D341Med (cell line): ENCODE measurements at places on chromosomes 12 and 14.
A peak's percentile ranks its signal among the peaks of the same experiment; 100 is the strongest.

DNA sequence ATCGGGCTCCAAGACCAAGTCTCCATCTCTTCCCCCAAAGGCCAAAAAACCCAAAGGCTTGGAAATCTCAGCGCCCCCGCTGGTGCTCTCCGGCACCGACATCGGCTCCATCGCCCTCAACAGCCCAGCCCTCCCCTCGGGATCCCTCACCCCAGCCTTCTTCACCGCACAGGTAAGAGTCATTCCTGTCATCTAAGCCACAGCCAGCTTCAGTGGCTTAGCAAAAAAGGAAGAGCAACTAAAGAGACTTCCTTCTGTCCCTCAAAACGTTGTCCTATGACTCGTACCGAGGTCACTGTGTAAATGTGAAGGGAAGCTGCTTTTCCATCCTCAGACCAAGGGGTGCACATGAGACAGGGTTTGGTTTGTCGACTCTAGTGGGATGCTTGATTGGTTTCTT, 53.4 kb downstream of the ELK3 start:
- DNase-seq: no peak

DNA sequence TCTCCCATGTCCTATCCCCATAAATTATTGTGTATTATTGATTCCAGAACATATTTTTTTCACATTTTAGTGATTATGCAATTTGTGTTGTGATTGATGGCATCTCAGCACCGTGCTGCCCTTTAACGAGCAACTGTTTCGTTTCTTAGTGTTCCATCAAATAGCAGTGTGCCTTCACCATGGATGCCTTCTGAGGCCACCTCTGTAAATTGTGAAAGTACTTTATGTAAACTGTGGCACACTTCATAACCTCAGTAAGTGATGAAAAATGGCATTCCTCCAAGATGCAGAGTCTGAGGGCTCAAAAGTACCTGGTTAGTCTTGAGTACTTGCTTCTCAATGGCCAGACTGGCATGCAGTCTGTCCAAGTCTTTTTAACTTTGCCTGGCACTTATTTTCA, 8.2 kb downstream of the CHST11 start:
- no peak for DNase-seq

DNA sequence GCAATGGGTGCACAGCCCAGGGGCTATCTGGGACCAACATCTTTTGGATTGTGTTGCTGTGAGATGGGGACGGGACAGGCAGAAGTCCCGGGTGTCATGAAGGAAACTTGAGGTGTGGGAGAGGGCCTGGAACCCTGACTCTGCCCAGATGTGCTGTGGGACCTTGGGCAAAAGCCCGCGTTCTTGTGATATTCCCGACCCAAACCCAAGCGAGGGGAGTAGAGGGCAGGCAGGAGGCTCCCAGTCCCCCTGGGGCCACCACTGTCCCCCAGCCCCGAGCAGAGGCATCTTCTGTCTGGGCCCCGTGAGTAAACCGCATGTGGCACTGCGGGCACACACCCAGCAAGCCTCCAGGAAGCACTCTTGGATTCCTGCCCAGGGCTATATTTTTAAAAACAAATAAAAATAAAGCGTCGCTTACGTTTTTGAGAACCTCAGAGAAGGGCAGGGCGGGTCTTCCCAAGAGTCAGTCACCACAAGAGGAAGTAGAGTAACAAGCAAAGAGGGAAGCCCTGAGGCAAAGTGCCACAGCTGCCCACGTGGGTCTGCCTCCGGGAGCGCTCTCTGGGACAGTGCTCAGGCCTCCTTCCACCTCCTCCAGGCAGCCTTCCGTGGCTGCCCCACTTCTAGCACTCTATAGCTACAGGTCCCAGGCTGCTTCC, 39.5 kb downstream of the BEGAIN start:
- DNase-seq: no peak

DNA sequence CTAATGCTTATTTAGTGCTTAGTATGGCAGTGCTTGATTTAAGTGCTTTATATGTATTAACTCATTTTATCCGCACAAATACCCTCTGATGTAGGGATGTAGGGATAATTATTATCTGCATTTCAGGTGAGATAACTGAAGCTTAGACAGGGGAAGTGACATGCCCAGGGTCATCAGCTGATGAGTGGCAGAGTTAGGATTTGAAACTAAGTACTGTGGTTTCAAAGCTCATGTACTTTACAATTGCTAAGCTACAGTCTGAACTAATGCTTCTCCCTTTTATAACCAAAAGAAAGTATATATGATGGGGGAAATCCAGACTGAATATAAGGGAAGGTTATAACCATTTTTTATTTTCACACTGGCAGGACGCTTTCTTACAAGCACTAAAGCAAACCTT, 229.6 kb upstream of the NAV3 start:
- no peak for DNase-seq

GRCh38 chr12:5505116-5505515, 73.2 kb downstream of the NTF3 start:
- no peak for DNase-seq

GRCh38 chr12:94262228-94263010, 114.0 kb downstream of the PLXNC1 start:
- DNase-seq: peak; percentile 44

- no peak for DNase-seq
These were observed 8.5 kb upstream of the IFT81 start for GRCh38 chr12:110115675-110116074.

DNA sequence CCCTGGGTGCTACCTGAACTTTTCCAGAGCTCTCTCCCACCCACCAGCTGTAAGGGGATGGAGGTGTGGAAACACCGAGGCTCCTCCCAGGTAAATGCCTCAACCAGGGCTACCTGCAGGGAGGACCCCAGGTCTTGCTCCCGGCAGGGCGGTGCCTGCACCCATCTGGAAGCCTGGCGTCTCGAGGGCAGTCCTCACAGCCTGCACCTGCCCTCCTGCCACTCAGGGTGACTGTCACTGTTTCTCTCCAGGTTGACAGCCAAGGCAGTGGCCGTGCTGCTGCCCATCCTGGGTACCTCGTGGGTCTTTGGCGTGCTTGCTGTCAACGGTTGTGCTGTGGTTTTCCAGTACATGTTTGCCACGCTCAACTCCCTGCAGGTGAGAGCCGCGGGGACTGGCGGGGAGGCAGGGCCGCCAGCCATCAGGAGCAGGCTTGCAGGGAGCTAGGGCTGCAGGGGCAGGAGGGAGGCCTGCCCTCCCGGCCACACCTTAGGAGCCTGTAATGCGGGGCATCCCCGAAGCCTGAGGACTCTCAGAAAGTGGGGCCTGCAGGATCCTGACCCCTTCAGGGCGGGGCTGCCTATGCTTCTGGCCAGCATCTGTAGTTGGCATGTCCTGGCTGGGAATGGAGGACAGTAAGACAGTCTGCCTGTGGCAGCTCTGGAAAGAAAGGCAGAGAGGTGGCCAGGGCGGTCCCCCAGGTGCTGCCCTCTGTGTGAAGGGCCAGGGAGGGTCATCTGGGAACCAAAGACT, 182.3 kb downstream of the ADGRD1 start:
- DNase-seq: no peak

- no peak for DNase-seq
These were observed 143.8 kb upstream of the RTL1 start for GRCh38 chr14:101047326-101047725.

DNA sequence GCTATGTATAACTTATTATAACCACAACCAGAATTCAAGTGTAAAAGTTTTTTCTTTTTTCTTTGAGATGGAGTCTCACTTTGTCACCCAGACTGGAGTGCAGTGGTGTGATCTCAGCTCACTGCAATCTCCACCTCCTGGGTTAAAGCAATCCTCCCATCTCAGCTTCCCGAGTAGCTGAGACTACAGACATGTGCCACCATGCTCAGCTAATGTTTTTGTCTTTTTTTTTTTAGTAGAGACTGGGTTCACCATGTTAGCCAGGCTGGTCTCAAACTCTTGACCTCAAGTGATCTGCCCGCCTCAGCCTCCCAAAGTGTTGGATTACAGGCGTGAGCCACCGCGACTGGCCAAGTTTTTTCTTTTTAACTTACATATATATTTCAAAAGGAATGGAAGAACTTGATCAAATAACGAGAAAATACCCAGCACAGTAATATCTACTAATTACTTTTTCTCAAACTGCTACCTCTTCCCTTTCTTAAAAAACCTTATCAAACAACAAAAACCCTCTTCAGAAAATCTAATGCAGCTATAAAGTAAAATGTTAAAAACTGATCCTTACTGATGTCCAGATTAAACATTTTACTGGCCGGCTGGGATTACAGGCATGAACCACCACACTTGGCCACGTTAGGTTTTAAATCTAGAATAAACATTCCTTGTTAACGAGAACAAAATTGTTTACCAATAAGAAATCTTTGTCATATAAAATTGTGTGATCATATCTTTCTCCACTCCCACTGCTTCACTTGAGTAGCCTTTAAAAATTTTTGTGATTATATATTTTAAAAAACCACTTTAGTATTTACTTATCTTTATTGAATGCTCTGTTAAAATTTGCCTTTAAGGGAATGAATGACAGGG, 41.3 kb upstream of the WDR89 start:
- no peak for DNase-seq

GRCh38 chr14:100108840-100109593, 43.8 kb downstream of the EVL start:
- no peak for DNase-seq

DNA sequence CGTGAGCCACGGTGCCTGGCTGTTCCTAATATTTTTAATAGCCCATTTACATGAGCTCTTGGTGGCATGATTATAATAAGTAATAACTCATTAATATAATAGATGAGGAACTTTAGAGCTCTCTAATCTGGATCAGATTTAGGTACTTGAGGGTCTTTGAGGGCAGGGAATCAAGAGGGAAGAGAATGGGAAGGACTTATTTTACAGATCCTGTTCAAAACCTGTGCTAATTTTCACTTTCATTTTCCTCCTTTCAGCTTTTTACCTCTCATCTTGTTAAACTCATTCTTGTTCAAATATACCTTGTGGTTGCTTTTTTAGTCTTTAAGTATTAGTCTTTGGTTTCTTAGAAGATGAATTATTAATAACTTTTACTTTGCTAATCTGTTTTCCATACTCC, 5.6 kb downstream of the NECAP1 start:
- DNase-seq: no peak
